ENCODE measurements at places on chromosomes 5 and 9.

GRCh38 chr5:10768328-10768899 lies 7.4 kb upstream of the DAP start:
- H3K36me3 ChIP-seq, result no peaks in the 10 kb centered on the region
- no peak overlapping the region for H3K27ac ChIP-seq
- no peak overlapping the region for H3K4me3 ChIP-seq
- DNase-seq, result no peak

GRCh38 chr5:111960476-111961215 lies 203.7 kb upstream of the NREP start:
- no peak overlapping the region for H3K27ac ChIP-seq
- H3K36me3 ChIP-seq, result no peaks in the 10 kb centered on the region
- DNase-seq, result no peak
- no peak overlapping the region for H3K4me3 ChIP-seq

- H3K36me3 ChIP-seq, result peaks cover 27% of the 10 kb centered on the region
- no peak overlapping the region for H3K27ac ChIP-seq
- H3K4me3 ChIP-seq, result no peak overlapping the region
- no peak for DNase-seq
- H3K27me3 ChIP-seq, result no peaks in the 10 kb centered on the region
- H3K4me1 ChIP-seq, result no peaks in the 10 kb centered on the region
Observed at GRCh38 chr5:142143878-142144277, 35.3 kb downstream of the NDFIP1 start.

DNA sequence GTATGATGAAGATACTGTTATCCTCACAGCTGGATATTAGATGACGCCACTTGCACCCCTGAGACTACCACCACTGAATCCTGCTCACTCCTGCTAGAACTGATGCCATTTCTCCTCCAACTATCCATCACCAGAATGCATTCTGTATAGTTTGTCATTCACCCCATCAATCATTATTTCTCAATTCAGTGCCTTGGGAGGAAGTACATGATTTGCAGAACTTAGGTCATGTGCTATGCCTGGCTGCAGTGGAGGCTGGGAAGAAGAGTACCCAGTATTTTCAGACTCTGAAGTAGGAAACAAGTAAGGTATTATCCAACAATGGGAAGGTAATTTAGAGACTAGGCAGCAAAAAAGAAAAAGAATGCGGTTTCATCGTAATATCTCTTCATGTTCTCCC lies 26.2 kb upstream of the HSD17B4 start:
- no peaks in the 10 kb centered on the region for H3K36me3 ChIP-seq
- H3K4me3 ChIP-seq, result no peak overlapping the region
- no peak overlapping the region for H3K27ac ChIP-seq
- DNase-seq, result no peak

DNA sequence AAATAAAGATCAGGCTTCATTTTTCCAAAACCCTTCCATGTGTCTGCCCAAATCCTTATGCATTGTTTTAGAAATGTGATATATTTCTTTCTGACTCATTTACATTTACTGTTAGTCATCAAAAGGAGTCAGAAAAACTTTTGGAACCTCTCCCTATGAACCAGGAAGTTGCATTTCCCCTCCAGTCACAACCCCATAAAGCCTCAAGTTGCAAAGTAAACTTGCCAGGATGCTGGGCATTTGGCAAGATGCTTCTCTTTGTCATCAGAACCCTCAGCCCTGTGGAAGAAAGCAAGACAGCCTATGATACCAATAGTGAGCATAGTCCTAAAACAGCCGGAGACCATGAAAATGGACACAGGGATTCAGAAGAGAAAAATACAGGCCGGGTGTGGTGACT lies 84.2 kb downstream of the MUSK start:
- no peaks in the 10 kb centered on the region for H3K4me1 ChIP-seq
- H3K36me3 ChIP-seq, result no peaks in the 10 kb centered on the region
- no peak overlapping the region for H3K27ac ChIP-seq
- no peaks in the 10 kb centered on the region for H3K27me3 ChIP-seq

- H3K27me3 ChIP-seq, result no peaks in the 10 kb centered on the region
- H3K36me3 ChIP-seq, result peaks cover 9% of the 10 kb centered on the region
- peak overlapping the region; percentile 77 for H3K4me3 ChIP-seq
- peak overlapping the region; percentile 96 for H3K27ac ChIP-seq
- DNase-seq, result no peak
- H3K4me1 ChIP-seq, result peaks cover 76% of the 10 kb centered on the region
Observed at GRCh38 chr9:75149841-75150241, 61.5 kb downstream of the OSTF1 start.

DNA sequence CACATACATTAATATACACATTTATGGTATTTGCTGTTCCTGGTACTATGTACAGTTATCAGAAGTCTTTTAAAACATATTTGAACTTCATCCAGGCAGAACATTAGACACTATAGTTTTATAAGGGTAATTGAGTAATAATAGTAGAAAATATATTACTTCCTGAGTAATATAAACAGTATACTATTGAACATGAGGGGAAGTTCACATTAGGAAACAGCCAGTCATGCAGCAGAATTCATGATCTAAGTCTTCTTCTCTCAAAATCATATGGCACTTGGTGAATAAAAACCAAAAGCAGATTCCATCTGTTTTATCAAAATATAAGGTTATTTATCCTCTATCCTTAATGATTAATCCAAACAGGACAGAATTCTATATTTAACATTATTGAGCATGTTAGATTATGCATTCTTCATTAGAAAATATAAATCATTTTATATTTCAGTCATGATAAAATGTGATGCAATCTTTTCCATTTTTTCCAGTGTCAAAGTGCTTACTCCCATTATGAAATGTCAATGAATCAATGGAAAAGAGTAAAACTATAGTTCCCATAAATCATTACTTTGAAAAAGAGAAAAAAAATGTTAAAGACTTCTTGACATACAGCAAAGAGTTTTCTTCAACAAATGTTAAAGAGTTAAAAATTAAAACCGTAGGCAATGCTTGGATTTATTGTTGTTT lies 584.3 kb upstream of the TUSC1 start:
- no peak overlapping the region for H3K27ac ChIP-seq
- no peaks in the 10 kb centered on the region for H3K4me1 ChIP-seq
- no peak for DNase-seq
- H3K36me3 ChIP-seq, result no peaks in the 10 kb centered on the region
- H3K4me3 ChIP-seq, result no peak overlapping the region
- no peaks in the 10 kb centered on the region for H3K27me3 ChIP-seq

- peak overlapping the region; percentile 89 for H3K4me3 ChIP-seq
- peaks cover 2% of the 10 kb centered on the region for H3K36me3 ChIP-seq
- peaks cover 42% of the 10 kb centered on the region for H3K4me1 ChIP-seq
- no peak for DNase-seq
- H3K27ac ChIP-seq, result peak overlapping the region; percentile 81
- no peaks in the 10 kb centered on the region for H3K27me3 ChIP-seq
Observed at GRCh38 chr9:74951107-74951720, 1.5 kb downstream of the C9orf40 start.

DNA sequence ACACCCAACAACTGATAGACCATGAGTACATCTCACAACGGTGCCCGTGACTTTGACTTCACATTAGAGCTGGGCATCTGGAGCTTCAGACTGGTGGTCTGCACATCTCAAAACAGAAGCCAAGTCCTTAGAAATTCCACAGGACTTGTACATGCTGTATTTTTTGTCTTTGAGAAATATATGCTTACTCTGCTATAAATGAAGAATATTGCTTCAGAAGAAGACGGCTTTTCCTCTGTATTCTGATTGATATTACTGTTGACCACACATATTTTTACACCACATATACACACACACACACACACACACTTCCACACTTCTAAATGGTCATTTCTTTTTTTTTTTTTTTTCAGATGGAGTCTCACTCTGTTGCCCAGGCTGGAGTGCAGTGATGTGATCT lies 338.3 kb upstream of the KIF2A start:
- no peak for DNase-seq
- no peaks in the 10 kb centered on the region for H3K27me3 ChIP-seq
- no peak overlapping the region for H3K27ac ChIP-seq

GRCh38 chr5:22521521-22521920 lies 331.6 kb downstream of the CDH12 start:
- no peak overlapping the region for H3K27ac ChIP-seq
- no peak overlapping the region for H3K4me3 ChIP-seq
- H3K4me1 ChIP-seq, result no peaks in the 10 kb centered on the region
- H3K27me3 ChIP-seq, result no peaks in the 10 kb centered on the region
- no peak for DNase-seq
- H3K36me3 ChIP-seq, result peaks cover 2% of the 10 kb centered on the region

DNA sequence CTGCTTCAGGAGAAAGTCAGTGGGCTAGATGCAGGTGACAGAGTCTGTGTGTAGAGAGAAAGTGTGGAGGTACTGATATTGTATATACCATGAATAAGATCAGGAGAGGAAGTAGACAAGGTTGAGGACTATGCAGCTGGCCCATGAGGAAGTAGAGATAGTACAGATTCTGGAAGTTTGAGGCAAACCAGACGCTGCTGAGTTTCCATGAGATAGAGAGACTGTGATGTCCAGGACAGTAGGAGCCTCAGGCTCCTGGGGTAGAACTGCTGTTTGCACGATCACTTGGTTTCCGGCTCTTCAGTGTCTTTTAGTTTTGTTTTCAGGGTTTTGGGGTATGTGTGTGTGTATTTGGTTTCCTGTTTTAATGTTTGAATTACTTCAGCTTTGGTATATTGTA lies 13.6 kb downstream of the OTULINL start:
- peak overlapping the region; percentile 76 for H3K4me3 ChIP-seq
- H3K36me3 ChIP-seq, result no peaks in the 10 kb centered on the region
- H3K27ac ChIP-seq, result peak overlapping the region; percentile 98
- peak; percentile 37 for DNase-seq

GRCh38 chr5:67173959-67174358 lies 22.6 kb downstream of the CD180 start:
- DNase-seq, result peak; percentile 30
- H3K4me1 ChIP-seq, result peaks cover 15% of the 10 kb centered on the region
- H3K36me3 ChIP-seq, result peaks cover 15% of the 10 kb centered on the region
- no peak overlapping the region for H3K4me3 ChIP-seq
- H3K27me3 ChIP-seq, result no peaks in the 10 kb centered on the region
- no peak overlapping the region for H3K27ac ChIP-seq

DNA sequence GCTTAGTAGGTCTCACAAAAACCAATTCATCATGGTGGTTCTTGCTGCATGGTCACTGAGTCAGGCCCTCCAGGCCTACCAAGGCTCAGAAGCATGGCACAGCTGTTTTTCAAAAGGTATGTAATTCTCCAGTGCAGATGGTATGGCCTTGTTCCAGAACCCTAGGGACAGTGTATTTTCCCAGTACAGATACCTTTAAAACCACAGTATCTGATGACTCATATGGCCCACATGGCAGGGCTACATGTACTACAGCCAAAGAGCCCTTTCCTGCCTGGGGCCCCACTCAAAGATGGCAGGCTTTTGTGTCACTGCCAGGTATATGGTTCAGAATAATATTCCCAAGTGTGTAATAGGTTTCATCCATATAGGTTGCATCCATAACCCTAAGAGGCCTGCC lies 16.5 kb downstream of the CSF2 start:
- H3K27me3 ChIP-seq, result peaks cover 17% of the 10 kb centered on the region
- no peaks in the 10 kb centered on the region for H3K36me3 ChIP-seq
- no peak overlapping the region for H3K4me3 ChIP-seq
- no peak overlapping the region for H3K27ac ChIP-seq
- H3K4me1 ChIP-seq, result peaks cover 63% of the 10 kb centered on the region

GRCh38 chr5:95842854-95843544 lies 20.5 kb upstream of the GLRX start:
- peak overlapping the region; percentile 66 for H3K27ac ChIP-seq
- no peaks in the 10 kb centered on the region for H3K27me3 ChIP-seq
- peak overlapping the region; percentile 56 for H3K4me3 ChIP-seq
- peak; percentile 75 for DNase-seq

DNA sequence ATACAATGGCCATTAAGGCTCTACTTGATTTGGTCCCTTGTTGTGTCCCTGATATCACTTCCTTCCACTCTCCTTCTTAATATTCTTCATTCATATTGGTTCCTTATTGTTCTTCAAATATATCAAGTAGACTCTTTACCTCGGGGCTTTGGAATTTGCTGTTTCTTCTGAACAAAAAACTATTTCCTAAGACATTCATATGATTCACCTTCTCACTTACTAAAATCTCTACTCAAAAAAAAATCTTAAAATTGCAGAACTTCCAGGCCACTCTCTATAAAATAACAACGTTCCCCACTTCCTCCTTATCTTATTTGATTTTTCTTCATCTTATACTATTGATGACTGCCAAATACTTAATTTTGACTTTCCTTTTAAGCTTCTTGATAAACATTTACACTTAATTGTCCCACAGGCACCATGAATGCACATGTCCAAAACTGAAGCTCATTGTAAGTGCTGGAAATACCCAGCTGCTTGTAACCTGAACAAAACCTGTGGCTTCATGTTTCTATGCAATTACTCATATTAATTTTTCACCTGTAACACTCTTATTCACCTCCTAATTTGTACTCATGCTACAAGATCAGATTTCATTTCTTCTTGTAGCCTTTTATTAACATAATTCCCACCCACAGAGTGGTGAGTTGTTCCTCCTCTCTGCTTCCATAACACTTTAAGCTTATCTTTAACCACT lies 58.4 kb upstream of the NUDT12 start:
- no peaks in the 10 kb centered on the region for H3K36me3 ChIP-seq
- no peak for DNase-seq
- H3K27me3 ChIP-seq, result no peaks in the 10 kb centered on the region
- H3K4me1 ChIP-seq, result no peaks in the 10 kb centered on the region

GRCh38 chr5:34570721-34571676 lies 85.1 kb upstream of the RAI14 start:
- DNase-seq, result no peak
- H3K27ac ChIP-seq, result no peak overlapping the region
- H3K27me3 ChIP-seq, result no peaks in the 10 kb centered on the region
- peaks cover 6% of the 10 kb centered on the region for H3K4me1 ChIP-seq
- peak overlapping the region; percentile 18 for H3K4me3 ChIP-seq
- no peaks in the 10 kb centered on the region for H3K36me3 ChIP-seq

DNA sequence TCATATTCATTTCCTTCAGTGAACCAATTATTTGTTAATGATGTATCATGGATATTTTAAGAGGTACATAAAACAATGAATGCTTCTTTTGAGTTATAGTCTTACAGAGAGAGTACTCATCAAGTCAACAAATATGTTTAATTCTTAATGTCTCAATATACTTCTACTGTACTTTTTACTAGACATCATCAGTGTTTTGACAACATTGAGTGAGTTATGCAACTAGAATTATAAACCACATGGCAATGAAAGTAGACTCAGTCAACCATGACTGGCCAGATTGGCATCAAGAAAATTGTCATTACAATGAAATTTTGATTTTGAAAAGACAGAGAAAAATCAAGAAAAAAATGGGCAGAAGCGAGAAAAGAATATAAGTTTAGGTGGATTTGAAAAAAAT lies 1248.1 kb upstream of the CDH18 start:
- no peak overlapping the region for H3K27ac ChIP-seq
- no peaks in the 10 kb centered on the region for H3K27me3 ChIP-seq
- H3K36me3 ChIP-seq, result no peaks in the 10 kb centered on the region
- no peaks in the 10 kb centered on the region for H3K4me1 ChIP-seq
- DNase-seq, result no peak
- H3K4me3 ChIP-seq, result no peak overlapping the region

- no peaks in the 10 kb centered on the region for H3K27me3 ChIP-seq
- peaks cover 10% of the 10 kb centered on the region for H3K4me1 ChIP-seq
- H3K4me3 ChIP-seq, result no peak overlapping the region
- DNase-seq, result no peak
- no peaks in the 10 kb centered on the region for H3K36me3 ChIP-seq
Observed at GRCh38 chr9:5879419-5880181, 11.1 kb upstream of the MLANA start.

- no peaks in the 10 kb centered on the region for H3K4me1 ChIP-seq
- no peak for DNase-seq
- H3K27me3 ChIP-seq, result no peaks in the 10 kb centered on the region
Observed at GRCh38 chr9:76162086-76162730, 232.0 kb downstream of the RFK start.

All from activated T-cell treated with anti-CD3 and anti-CD28 coated beads, Interleukin-2, amount 50 U/mL, for 72 hours (primary cell).